ENCODE measurements at places on chromosomes 3 and 15.

- DNase-seq: no peak
These were observed 13.0 kb upstream of the PHLDB2 start for GRCh38 chr3:111846039-111846438.

- no peak for DNase-seq
These were observed 166.6 kb upstream of the BHLHE40 start for GRCh38 chr3:4812591-4812990.

DNA sequence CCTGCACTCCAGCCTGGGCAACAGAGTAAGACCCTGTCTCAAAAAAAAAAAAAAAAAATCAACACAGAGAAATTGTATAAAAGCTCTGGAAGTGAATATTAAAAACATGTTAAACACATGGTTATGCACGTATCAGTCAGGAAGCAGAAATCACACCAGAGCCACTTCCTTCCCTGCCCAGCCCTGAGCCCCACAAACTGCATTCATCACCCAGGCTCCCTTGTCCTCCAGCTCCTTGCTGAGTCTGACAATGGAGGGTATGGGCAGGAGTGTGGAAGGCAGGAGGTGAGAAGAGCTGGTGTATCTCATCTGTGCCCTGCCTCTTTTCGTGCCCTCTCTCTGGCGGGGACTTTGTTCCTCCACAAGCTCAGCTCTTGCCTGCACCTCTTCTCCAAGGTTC lies 12.1 kb upstream of the LOXL1 start:
- no peak for DNase-seq

DNA sequence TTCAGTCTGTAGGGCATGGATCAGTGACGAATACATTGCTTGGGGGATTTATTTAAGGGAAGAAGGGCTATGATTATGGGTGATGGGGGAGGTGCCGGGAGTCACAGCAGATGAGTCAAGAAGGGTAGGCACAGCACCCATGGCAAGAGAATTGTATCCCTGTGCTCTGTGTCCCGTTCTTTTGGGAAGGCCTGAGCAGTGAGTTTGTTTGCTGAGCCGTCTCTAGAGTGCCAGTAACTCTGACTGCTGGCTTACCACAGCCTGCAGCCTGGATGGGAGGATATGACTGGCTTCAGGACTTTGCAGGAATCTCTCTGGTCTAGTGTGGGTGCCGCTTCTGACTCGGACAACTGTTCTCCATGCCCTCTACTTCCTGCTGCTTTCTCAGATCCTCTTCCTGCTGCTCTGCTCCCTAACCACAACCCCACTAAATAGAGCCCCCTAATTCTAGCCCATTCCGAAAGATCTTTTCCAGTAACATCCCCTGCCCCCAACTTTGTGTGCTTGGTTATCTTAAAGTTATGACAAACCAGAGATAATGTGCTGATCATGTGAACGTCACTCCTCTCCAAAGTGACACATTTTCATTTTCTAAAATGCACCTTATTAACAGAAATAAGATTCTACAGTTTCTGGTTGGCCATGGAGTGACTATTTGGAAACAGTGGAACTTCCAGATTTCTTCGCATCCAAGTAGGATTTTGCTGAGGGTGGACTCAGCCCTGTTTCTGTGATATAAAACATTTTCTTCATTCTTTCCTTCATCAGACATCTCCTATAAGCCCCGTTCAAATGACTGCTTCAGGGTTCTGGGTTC lies 239.0 kb downstream of the SLCO3A1 start:
- no peak for DNase-seq

DNA sequence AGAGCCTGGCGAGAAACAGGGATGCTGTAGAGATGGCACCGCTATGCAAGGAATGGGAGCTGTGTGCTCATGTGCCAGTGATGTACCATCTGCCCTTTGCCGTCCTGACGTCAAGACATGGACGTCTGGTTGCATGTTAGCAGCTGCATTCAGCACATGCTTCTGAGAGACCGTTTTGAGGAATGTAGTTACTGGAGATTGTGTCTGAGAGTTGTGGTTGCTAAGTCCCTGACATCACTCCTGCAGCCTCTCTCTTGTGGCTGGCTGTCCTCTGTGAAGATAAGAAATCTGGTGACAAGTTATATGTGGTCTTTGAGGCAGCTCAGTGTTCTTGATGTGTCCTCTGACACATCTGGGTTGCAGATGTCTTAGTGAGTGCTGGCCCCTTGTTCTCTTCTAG lies 165.1 kb downstream of the APBA2 start:
- no peak for DNase-seq

- DNase-seq: no peak
These were observed 66.2 kb upstream of the THSD4 start for GRCh38 chr15:71048913-71049675.

GRCh38 chr3:98612587-98612986 lies 19.2 kb upstream of the CPOX start:
- DNase-seq: no peak

- no peak for DNase-seq
These were observed 97.8 kb downstream of the SHQ1 start for GRCh38 chr3:72750405-72750965.
